Activated T-helper 17 cell treated with anti-CD3 and anti-CD28 coated beads, Interleukin-2, amount 50 U/mL, for 72 hours (primary cell): ENCODE measurements at places on chromosomes 1 and 21.

- no peak for ATAC-seq
Observed at GRCh38 chr1:211479624-211480023, 12.3 kb downstream of the RD3 start.

GRCh38 chr1:48329486-48329885 is 107.0 kb downstream of the SLC5A9 start:
- no peak for ATAC-seq

- ATAC-seq = no peak
Observed at GRCh38 chr1:93518516-93518915, 70.6 kb downstream of the FNBP1L start.

DNA sequence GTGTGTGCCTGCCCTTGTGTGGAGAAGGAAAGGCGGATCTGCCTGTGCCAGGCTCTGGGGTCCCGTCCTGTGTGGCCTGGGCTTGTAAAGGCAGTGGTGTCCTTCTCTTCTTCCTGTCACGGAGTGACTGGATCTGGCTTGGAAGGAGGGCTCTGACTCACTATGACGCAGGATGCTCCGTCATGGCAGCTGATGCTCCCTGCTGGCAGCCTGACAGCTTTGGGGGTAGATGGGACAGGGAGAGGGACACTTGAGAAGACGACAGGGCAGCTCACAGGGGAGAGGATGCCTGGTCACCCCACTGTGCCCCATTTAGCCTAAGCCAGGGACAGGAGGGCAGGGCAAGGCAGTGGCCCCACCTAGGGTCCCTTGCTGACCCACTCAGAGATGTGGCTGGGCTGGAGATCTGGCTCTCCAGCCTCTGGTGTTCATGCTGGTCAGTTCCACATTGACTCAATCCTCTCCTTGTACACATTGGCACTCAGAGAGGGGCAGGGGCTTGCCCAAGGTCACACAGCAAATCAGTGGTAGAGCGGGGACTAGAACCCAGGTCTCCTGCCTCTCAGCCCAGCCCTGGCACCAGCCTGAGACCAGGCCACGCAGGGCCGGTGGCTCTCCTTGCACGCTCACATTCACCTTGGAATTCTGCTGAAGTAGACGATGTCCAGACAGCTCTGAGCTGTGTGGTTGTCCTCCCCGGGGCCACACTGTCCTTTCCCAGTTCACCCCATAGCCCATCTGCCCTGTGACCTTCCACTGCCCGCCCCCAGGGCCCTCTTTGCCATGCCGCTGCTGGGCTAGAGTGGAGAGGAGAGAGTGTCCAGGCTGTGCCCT is 2.8 kb upstream of the FAM131C start:
- ATAC-seq = no peak

- ATAC-seq = no peak
Observed at GRCh38 chr1:37879865-37880264, 20.5 kb upstream of the MTF1 start.
